ENCODE measurements at places on chromosomes 16 and 17.

- no peak for DNase-seq
These were observed 9.9 kb downstream of the ANKRD40 start for GRCh38 chr17:50697663-50698272.

GRCh38 chr17:68343976-68344375 is 52.7 kb downstream of the ARSG start:
- no peak for DNase-seq

DNA sequence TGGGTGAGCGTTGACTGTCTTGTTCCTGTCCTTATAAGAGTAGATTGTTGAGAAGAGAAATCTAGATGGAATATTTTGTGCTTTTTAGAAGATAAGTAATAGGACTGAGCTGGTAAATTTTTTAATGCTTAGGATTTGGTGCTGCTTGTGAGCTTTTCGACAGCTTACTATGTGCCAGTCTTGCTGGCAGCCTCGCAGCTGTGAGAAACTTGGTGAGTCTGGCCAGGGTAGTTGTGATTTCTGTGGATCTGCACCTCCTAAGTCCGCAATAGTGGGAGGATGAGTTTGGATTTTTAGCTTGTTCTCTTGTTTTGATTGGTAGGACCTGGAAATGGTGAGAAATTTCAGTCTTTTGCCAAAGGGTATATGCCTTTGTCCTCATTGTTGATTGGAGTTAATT is 3.6 kb downstream of the SOCS7 start:
- no peak for DNase-seq

DNA sequence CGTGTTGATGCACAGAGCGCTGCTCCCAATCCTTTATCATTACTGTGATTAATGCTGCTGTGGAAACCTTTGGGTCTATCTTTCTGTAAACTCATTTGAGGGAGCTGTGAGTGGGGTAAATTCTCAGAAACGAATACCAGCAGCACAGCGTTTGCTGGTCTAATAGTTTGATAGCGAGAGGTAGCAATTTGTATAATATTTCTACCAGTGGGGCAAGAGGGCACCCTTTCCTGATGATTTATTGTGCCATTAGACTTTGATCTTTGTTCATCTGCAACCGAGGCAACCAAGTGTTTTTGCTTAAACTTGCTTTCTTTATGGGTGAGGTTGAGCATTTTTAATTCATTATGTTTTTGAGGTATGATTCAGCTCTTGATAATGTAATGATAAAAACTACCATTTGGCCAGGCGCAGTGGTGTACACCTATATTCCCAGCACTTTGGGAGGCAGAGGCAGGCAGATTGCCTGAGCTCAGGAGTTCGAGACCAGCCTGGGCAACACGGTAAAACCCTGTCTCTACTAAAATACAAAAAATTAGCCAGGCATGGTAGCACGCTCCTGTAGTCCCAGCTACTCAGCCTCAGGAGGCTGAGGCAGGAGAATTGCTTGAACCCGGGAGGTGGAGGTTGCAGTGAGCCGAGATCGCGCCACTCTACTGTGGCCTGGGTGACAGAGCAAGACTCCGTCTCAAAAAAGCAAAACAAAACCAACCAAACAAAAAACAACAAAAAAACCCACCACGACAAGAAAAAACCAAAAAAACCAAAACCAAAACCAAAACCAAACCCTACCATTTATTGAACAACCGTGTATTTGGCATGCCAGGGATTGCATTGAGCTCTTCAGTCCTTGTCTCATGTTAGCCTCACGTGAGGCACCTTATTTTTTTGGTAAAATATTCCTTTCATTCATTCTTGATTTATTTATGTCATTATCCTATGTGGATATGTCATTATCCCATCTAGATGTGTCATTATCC is 81.5 kb downstream of the PLCG2 start:
- no peak for DNase-seq

- DNase-seq, result no peak
These were observed 57.2 kb downstream of the NACA2 start for GRCh38 chr17:61533797-61534196.

- no peak for DNase-seq
These were observed 47.9 kb upstream of the ARL4D start for GRCh38 chr17:43350888-43351361.
